ENCODE measurements at places on chromosomes 5 and 9.

- DNase-seq, result no peak
Measured at GRCh38 chr9:38337181-38337580, 55.3 kb upstream of the ALDH1B1 start.

DNA sequence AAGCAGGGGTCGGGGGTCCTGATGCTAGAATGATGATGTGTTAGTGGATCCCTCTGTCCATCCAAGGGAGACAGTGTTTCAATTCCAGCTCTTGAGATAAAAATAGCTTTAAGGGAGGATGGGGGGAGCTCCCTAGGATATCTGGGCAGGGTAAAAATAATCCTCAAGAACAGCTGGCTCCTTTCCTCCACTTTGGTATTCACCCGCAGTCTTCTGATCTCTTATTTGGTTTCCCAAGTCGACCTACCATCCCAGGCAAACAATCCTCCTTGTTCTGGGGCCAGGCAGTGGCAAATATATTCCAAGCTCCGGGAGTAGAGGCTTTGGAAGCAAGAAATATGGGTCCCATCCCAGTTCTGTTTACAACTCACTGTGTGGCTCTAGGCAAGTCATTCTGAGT lies 14.5 kb upstream of the COL27A1 start:
- DNase-seq, result no peak

DNA sequence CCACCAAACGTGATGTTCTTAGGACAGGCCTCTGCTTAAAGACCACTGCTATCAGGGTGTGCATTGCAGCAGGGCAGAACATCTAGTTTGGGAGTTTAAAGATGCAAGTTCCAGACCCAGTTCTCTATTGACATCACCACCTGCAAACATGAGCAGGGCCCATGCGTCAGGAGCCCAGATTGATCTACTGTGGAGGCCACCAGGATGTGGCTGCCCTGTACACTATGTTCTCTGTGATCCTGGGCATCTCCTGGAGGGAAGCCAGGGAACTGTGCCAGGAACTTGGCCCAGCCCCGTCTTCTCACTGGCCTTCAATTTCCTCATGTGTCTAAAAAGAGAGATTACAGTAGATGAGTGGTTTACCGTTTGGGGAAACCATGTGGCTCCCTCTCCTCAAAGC lies 87.1 kb downstream of the PDE6A start:
- no peak for DNase-seq

GRCh38 chr5:140868721-140869554 lies at the start of gene PCDHA11:
PCDHA11 (plus strand) TSS chr5:140868957; CDS start chr5:140869104, 147 bp downstream.
- no peak for DNase-seq

DNA sequence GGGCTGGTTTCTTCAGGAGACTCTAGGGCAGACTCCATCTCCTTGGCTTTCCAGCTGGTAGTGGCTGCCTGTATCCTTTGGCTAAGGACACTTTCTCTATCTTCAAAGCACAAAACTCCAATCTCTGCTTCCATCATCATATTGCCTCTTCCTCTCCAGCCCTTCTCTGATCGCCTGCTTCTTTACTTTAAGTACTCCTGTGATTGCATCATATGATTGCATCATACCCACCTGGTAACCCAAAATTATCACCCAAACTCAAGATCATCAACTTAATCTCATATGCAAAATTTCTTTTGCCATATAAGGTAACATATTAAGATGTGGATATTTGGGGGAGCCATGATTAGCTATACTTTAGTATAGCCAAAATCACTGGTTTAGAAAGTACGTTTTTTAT lies 1092.6 kb upstream of the CDH6 start:
- DNase-seq, result no peak

DNA sequence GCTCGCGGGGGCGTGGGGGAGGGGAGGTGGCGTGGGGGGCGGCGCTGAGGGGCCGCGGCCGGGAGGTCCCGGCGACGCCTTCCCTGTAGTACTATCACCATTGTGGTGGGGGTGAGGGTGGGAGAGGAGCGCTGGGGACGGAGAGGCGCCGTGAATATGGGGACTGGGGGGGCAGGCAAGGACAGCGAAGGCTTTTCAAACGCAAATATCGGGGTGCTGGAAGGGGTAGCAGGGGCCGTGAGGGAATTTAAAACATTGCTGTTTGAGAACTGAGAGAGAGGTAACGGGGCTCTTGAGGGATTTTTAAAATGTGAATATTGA lies 427 bp downstream of the RBM27 start:
- DNase-seq, result no peak

DNA sequence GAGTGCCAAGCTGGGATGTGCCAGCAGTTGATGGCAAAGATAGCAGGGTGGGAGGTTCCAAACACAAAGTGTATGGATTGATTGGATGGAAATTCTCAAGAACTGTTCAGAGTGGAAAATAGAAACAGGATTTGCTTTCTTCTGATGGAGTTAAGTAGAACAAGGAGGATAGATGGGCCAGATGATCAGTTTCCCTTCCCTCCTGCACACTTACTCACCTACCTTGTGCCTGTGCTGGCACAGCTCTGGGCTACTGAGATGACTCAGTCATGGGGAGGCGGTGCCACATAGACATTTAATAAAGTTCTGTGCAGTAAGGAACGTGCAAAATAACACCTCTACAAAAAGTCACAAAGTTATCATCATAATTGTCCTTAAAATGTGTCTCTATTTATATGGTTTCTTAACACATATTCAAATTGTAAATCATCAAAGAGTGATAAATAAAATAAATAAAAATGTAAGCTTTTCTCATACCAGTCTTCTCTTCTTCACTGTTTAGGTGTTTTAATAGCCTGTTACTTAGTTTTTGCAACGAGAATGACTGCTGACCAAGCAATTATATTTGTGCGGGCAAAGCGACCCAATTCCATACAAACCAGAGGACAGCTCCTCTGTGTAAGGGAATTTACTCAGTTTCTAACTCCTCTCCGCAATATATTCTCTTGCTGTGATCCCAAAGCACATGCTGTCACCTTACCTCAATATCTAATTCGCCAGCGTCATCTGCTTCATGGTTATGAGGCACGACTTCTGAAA lies 12.7 kb downstream of the PTPDC1 start:
- DNase-seq, result no peak

- no peak for DNase-seq
Measured at GRCh38 chr9:35110327-35110761, 5.3 kb downstream of the ATOSB start.

GRCh38 chr5:137754188-137754960 lies at the start of gene HNRNPA0:
HNRNPA0 (minus strand) TSS chr5:137754363; CDS start chr5:137754066, 297 bp downstream.
- peak; percentile 87 for DNase-seq

- no peak for DNase-seq
Measured at GRCh38 chr5:155540000-155540595, 526.5 kb downstream of the KIF4B start.

GRCh38 chr5:126920291-126920690 lies 110.1 kb downstream of the MARCHF3 start:
- DNase-seq, result no peak

DNA sequence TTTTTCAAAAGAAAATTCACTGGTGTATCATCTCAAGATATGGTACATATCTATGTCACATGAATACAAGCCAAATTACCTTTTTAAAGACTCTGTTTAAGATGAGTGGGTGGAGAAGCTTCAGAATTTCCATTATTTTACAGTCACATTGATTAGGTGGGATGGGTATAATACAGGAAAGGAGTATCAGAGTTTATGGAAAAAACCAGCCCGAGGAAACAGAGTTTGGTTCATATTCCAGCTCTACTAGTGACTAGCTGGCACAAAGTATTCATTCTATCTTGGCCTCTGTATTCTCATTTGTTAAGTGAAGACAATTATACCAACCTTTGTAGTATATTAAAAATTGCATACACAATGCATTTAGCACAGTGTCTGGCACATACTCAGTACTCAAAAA lies 46.5 kb upstream of the CDK5RAP2 start:
- DNase-seq, result no peak

DNA sequence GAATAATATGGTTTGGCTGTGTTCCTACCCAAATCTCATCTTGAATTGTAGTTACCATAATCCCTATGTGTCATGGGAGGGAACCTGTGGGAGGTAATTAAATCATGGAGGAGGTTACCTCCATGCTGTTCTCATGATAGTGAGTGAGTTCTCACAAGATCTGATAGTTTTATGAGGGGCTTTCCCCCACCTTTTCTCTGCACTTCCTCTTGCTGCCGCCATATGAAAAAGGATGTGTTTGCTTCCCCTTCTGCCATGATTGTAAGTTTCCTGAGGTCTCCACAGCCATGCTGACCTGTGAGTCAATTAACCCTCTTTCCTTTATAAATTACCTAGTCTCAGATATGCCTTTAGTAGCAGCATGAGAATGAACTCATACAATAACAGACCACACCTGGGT lies 63.7 kb upstream of the PRR16 start:
- no peak for DNase-seq

DNA sequence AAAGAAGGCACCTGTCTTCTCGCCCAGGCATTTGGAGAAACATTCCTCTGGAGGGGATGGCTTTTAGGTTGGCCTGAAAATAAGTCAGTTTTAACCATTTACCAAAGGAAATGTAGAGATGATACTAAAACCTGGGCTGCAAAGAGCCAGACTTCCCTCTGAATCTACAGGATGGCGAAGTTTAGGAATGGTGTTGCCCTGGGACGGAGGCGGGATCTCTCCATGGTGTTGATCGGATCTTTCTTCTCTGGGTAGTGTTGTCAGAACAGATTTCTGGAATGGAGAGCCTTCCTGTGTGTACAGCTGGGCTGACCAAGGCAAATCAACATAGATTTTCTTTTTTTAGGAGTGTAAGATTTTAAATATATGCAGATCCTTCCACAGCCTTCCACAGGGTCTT lies 159.2 kb downstream of the PDZD2 start:
- no peak for DNase-seq

Data from AG09309 (cell line).